Endothelial cell (in vitro differentiated cells): ENCODE measurements at places on chromosomes 13 and 19.

DNA sequence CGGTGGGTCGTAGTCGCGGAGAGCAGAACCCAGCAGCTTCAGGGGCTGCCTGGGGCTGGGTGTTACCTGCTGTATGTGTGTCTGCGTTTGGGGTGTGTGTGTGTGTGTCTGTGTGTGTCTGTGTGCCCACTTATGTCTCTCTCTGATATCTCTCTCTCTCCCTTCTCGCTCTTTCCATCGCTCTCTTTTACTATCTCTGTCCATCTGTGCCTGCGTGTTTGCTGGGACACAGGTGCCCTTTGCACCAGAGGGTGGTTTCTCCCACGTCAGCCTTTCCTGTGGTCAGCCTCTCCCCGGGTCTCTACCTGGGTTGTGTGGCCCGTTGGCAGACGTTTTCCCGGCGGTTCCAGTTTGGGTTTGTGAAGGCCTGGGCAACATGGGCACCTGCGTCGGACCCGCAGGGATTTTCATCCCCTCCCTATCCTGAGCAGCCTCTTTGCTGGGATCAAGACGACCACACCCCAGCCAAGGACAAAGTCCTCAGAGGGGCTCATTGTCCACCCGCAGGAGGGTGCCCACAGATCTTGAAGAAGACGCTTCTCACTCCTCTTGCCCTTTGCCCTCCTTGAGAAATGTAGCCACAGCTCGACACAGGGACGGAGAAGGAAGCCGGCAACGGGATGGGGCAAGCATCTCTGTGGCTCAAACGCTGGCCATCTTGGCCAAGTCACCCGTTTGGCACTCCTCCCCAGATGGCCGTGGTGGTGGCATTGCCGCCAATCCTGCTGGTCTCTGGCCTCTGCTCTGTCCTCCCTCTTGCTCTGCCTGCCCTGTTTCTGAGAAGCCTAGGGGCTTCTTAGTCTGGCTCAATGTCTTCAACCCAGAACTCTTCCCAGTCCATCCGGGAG is 43.3 kb downstream of the ZNF146 start:
- H3K27me3 ChIP-seq: peaks cover 16% of the 10 kb centered on the region
- no peak overlapping the region for H3K27ac ChIP-seq
- no peak for DNase-seq
- H3K4me1 ChIP-seq: no peaks in the 10 kb centered on the region

DNA sequence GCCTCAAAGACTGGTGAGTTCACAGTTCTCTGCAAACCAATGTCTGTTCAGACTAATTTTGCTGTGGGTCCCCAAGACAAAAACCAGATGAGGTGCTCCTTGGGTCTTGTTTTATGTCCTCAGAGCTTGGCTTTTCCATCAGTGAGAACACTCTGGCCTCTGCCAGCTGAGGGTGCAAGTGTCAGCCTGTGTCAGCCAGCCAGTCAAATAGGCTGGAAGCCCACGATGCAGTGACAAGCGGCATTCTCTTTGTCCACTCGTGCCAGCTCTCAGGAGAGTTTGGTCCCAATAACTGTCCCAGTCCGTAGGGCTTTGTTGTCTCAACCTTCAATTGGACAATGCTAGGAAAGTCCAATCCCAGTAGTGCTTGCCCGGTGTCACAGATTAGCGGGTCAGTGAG is 9.4 kb upstream of the AKT2 start:
- no peak overlapping the region for H3K27ac ChIP-seq
- H3K4me3 ChIP-seq: no peak overlapping the region
- no peaks in the 10 kb centered on the region for H3K36me3 ChIP-seq
- no peaks in the 10 kb centered on the region for H3K4me1 ChIP-seq

DNA sequence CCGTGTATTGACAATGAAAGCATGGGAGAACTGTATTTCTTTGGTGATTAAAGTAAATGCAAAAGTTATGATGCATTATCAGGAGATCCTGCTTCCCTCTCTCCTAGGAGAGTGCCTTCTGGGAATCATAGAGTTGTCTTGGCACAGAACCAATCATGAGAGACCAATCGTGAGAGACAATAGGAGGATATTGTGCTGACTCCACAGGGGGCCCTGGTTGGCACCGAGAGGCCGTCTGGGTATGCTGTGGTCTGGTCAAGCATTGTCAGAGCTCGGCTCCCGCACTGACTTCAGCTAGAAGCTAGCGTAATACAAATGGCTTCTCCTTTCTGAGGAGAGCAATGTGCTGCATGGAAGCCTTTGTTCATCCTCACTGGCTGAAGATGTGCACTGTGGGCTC is 131.5 kb upstream of the GJB6 start:
- H3K27me3 ChIP-seq: peaks cover 10% of the 10 kb centered on the region
- peaks cover 15% of the 10 kb centered on the region for H3K4me1 ChIP-seq
- no peak overlapping the region for H3K4me3 ChIP-seq
- H3K36me3 ChIP-seq: no peaks in the 10 kb centered on the region
- DNase-seq: no peak

GRCh38 chr19:30878495-30878894 is 470.7 kb downstream of the TSHZ3 start:
- peaks cover 17% of the 10 kb centered on the region for H3K4me1 ChIP-seq
- DNase-seq: no peak

DNA sequence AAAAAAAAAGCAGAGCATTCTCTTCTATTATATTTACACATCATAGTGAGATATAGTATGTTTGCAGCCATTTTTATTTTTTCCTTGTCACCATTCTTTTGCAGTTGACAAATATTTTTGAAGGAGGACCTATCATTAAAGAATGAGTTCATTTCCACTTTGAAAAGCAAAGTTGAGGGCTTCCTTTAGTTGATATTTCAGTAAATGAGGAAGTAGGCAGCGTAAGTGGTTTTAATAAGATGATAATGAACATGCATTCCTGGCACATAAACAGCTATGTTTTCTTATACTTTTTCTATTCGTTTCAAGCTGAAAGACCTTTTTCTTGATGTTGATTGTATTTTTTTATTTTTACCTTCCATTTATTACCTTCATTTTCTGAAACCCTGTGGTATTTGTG is 66.2 kb downstream of the ZMYM2 start:
- no peak overlapping the region for H3K4me3 ChIP-seq
- no peak overlapping the region for H3K27ac ChIP-seq
- H3K36me3 ChIP-seq: peaks cover 13% of the 10 kb centered on the region
- no peaks in the 10 kb centered on the region for H3K4me1 ChIP-seq
- H3K27me3 ChIP-seq: no peaks in the 10 kb centered on the region
- no peak for DNase-seq

GRCh38 chr13:112905086-112905485 is 63.9 kb upstream of the MCF2L start:
- peak overlapping the region; percentile 12 for H3K4me3 ChIP-seq
- no peak overlapping the region for H3K27ac ChIP-seq
- peaks cover 3% of the 10 kb centered on the region for H3K27me3 ChIP-seq
- DNase-seq: no peak
- peaks cover 34% of the 10 kb centered on the region for H3K36me3 ChIP-seq
- no peaks in the 10 kb centered on the region for H3K4me1 ChIP-seq

- no peak overlapping the region for H3K27ac ChIP-seq
- no peaks in the 10 kb centered on the region for H3K36me3 ChIP-seq
- no peak for DNase-seq
- H3K4me1 ChIP-seq: no peaks in the 10 kb centered on the region
- H3K27me3 ChIP-seq: no peaks in the 10 kb centered on the region
- H3K4me3 ChIP-seq: no peak overlapping the region
Observed at GRCh38 chr13:38570706-38571105, 116.2 kb upstream of the FREM2 start.

- no peak for DNase-seq
- H3K27me3 ChIP-seq: peaks cover 6% of the 10 kb centered on the region
- H3K27ac ChIP-seq: no peak overlapping the region
Observed at GRCh38 chr19:35460608-35461007, 12.6 kb downstream of the FFAR2 start.

- peaks cover 2% of the 10 kb centered on the region for H3K27me3 ChIP-seq
- no peak overlapping the region for H3K4me3 ChIP-seq
- H3K27ac ChIP-seq: no peak overlapping the region
- no peaks in the 10 kb centered on the region for H3K36me3 ChIP-seq
Observed at GRCh38 chr13:67632590-67632989, 402.5 kb upstream of the PCDH9 start.

GRCh38 chr13:79289571-79289970 is 116.5 kb downstream of the RBM26 start:
- H3K27ac ChIP-seq: no peak overlapping the region
- no peaks in the 10 kb centered on the region for H3K36me3 ChIP-seq
- H3K4me1 ChIP-seq: no peaks in the 10 kb centered on the region
- no peaks in the 10 kb centered on the region for H3K27me3 ChIP-seq
- DNase-seq: no peak

- H3K36me3 ChIP-seq: no peaks in the 10 kb centered on the region
- no peak for DNase-seq
- no peak overlapping the region for H3K4me3 ChIP-seq
- no peaks in the 10 kb centered on the region for H3K27me3 ChIP-seq
- no peaks in the 10 kb centered on the region for H3K4me1 ChIP-seq
Observed at GRCh38 chr13:76331943-76332712, 554.1 kb downstream of the KCTD12 start.

GRCh38 chr13:27794921-27795717 is 2.8 kb downstream of the GSX1 start:
- H3K4me3 ChIP-seq: peak overlapping the region; percentile 18
- peaks cover 9% of the 10 kb centered on the region for H3K36me3 ChIP-seq
- H3K27ac ChIP-seq: no peak overlapping the region
- peaks cover 44% of the 10 kb centered on the region for H3K4me1 ChIP-seq

GRCh38 chr19:36421749-36422481 is 3.5 kb upstream of the ZFP82 start:
- H3K4me1 ChIP-seq: peaks cover 14% of the 10 kb centered on the region
- H3K27ac ChIP-seq: no peak overlapping the region
- H3K4me3 ChIP-seq: peak overlapping the region; percentile 86
- H3K36me3 ChIP-seq: peaks cover 12% of the 10 kb centered on the region

GRCh38 chr19:13507053-13507611 is 853 bp upstream of the CACNA1A start:
- peaks cover 8% of the 10 kb centered on the region for H3K27me3 ChIP-seq
- no peaks in the 10 kb centered on the region for H3K36me3 ChIP-seq
- DNase-seq: no peak
- H3K4me3 ChIP-seq: peak overlapping the region; percentile 79

DNA sequence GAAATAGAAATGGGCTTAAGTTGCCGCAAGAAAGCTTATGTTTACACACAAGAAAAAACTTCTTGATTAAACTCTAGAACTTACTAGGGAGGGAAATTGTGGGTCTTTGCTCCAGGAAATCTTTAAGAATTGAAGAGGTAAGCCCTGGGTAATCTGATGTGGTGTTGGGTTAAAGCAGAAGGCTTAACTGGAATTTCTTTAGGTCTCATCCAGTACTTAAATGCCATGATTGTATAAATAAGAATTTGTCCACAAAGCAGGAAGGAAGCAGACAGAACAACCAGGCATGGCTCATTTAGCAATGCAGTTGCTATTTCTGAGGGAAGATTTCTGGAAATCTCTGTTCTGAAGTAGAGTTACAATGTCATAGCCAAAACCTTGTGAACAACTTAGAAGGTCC is 360.4 kb downstream of the KLF5 start:
- H3K4me1 ChIP-seq: no peaks in the 10 kb centered on the region
- no peak for DNase-seq
- no peak overlapping the region for H3K4me3 ChIP-seq
- H3K27ac ChIP-seq: no peak overlapping the region
- no peaks in the 10 kb centered on the region for H3K36me3 ChIP-seq

- DNase-seq: peak; percentile 54
- H3K4me1 ChIP-seq: no peaks in the 10 kb centered on the region
- no peak overlapping the region for H3K4me3 ChIP-seq
- no peak overlapping the region for H3K27ac ChIP-seq
- H3K36me3 ChIP-seq: no peaks in the 10 kb centered on the region
Observed at GRCh38 chr13:101942038-101942437, 459.8 kb downstream of the FGF14 start.

GRCh38 chr13:101916775-101917474 is 464.4 kb downstream of the ITGBL1 start:
- H3K27me3 ChIP-seq: peaks cover 20% of the 10 kb centered on the region
- peaks cover 6% of the 10 kb centered on the region for H3K4me1 ChIP-seq
- no peaks in the 10 kb centered on the region for H3K36me3 ChIP-seq
- H3K4me3 ChIP-seq: no peak overlapping the region

- peaks cover 5% of the 10 kb centered on the region for H3K36me3 ChIP-seq
- no peak overlapping the region for H3K4me3 ChIP-seq
- peak; percentile 61 for DNase-seq
- H3K27ac ChIP-seq: no peak overlapping the region
- H3K27me3 ChIP-seq: peaks cover 12% of the 10 kb centered on the region
Observed at GRCh38 chr13:20182231-20182846, 10.4 kb downstream of the GJB2 start.

DNA sequence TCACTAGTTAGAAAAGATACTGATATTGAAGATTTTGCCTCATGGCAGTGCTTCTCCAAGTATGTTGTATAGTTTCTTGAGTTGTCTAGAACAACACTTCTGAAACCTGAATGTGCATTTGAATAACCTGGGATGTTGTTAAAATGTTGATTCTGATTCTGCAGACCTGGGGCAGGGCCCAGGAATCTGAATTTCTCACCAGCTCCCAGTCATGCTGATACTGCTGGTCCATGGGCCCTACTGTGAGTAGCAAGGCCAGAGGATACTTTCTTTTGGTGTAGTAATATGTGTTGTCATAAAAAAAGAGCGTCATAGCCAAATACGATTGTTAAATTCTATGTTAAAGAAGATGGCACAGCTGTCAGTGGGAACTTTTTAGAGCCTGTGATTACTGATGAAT is 41.6 kb upstream of the C1QTNF9 start:
- H3K27ac ChIP-seq: no peak overlapping the region
- no peak overlapping the region for H3K4me3 ChIP-seq
- peaks cover 12% of the 10 kb centered on the region for H3K4me1 ChIP-seq
- no peaks in the 10 kb centered on the region for H3K36me3 ChIP-seq

GRCh38 chr13:28340272-28340793 is 154.6 kb downstream of the FLT1 start:
- peak overlapping the region; percentile 39 for H3K4me3 ChIP-seq
- no peak for DNase-seq
- H3K36me3 ChIP-seq: peaks cover 71% of the 10 kb centered on the region
- H3K27ac ChIP-seq: no peak overlapping the region
